Adipocyte (in vitro differentiated cells): ENCODE measurements at places on chromosomes 7 and 10.

DNA sequence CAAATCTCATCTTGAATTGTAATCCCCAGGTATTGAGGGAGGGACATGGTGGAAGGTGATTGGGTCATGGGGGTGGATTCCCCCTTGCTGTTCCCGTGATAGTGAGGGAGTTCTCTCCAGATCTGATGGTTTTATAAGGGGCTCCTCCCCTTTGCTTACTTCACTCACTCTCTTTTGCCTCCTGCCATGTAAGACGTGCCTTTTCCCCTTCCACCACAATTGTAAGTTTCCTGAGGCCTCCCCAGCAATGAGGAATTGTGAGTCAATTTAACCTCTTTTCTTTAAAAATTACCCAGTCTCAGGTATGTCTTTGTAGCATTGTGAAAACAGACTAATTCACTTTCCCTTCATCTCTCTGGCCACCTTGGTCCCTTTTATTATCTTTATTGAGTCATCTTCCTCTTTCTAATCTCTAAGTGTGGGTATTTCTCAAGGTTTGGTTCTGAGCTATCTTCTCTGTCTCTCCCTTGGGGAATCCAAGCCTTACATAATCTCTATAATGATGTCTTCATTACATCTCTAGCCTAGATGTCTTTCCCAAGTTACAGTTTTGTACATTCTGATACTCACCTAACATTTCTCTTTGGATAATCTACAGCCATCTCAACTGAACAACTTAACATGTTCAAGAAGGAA is 99.1 kb upstream of the JCAD start:
- DNase-seq: no peak

DNA sequence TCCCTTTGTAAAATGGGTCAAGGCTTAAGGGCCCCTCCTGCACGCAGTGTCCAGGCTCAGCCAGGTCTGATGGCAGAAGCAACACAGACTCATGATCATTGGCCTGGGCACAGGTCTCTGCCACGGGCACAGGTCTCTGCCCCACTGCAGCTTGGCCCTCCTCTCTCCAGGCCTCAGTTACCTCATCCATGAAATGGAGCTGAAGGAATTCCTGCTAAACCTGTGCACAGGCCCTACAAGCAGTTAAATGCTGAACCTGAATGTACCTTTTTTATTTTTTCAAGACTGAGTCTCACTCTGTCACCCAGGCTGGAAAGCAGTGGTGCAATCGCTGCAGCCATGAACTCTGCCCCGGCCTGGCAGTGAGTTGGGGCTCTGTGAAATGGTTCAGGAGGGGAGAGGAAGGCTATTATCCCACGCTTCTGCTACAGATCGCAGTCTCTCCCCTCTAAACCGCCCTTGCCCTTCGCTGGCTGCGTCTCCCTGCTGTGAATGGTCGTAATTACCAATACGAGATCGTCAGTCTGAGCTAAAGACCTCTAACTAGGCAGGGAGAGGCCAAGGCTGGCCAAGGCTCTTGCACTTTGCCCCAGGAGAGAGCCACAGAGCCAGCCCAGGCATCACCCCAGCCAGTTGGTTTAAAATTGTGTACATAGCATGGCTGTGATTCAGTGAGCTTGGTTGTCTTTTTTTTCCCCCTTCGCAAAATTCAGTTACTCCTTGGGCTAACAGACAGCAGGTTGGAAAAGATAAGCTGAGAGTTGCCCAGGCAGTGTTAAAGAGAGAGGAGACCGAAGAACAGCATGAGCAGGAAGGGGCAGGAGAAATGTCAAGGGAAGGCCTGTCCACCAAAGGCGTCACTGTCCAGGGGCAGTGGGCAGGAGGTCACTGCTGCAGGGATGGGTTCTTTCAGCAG is 93.0 kb upstream of the KCTD7 start:
- no peak for DNase-seq

DNA sequence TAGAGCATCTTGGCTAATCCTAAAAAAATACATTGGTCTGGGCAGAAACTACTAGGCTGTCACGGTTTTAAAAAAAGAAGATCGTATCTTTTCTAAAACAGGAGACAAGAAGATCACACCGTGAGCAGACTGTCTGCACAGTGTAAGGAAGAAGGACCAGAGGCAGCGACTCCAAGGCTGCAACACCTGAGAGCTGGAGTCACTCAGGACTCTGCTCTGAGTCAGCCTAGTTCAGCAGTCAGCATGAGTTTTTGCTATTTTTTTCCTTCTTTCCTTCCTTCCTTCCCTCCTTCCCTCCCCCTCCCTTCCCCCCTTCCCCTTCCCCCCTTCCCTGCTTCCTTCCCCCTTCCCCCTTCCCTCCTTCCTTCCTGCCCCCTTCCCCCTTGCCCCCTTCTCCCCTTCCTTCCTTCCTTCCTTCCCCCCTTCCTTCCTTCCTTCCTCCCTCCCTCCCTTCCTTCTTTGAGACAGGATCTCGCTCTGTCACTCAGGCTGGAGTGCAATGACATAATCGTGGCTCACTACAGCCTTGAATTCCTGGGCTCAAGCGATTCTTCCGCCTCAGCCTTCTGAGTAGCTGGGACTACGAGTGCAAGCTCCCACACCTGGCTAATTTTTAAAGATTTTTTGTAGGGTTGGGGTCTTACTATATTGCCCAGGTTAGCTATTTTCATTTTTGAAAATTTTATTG is 24.4 kb downstream of the BAG3 start:
- DNase-seq: no peak

DNA sequence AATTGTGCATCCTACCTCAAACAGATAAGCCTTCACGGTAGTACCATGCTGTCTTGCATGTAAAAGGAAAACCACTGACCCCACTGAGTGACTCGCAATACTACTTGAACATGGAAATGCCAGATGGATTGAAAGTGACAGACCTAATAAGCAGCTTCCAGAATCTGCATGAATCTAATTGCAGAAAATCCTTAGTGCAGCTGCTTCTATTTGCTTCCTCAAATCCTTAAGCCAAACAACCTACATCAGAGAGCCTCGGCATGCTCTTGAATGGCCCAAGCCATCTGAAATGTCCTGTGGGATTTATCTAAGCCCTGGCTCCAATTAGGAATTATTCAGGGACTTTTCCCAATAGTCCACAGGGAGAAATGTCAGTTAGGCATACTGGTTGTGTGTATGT is 509.5 kb upstream of the CELF2 start:
- no peak for DNase-seq

DNA sequence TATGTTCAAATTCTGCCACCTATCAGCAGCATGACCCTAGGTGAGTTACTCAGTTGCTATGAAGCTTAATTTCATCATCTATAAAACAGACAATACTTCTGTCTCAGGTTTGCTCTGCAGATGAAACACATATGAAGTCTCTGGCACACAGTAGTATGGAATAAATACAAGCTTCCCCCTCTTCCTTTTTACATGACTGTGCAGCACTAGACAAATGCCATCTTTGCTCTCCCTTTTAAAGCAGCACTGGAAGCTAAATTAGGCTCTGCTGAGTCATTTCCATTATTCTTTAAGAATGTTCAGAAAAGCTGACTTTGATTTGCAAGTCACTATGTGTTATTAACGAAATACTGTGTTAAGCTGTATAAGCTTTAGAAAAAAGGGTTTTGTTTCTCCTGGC is 40.7 kb upstream of the ANAPC16 start:
- peak; percentile 69 for DNase-seq

DNA sequence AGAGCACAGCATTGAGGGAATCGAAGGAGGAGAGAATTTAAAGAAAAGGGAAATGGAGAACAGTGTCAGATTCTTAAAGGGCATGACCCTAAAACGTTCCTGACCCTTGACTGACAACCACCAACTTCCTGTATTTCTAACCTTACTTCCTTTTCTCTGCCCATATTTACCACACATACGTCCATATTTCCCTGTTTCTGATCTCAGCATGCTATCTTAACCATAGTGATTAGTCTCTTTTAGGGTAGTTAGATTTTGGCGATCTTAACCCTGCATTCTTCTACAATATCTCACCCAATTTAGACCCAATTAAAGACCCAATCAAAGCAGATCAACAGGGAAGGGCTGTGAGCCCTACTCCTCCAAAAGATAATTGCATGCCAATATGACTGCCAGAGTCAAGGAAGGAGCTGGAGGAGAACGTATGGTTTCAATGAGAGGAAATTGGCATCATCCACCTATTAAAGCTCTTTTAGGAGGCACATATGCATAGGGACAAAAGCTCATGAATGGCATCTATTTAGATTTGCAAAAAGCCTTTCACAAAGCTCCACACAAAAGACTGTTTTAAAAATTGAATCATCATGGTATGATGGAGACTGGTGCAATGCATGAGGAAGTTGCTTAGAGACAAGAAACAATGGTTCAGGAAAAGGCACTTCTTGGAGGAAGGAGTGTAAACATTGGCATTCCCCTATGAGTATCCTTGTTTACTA is 49.0 kb upstream of the ARHGAP12 start:
- DNase-seq: peak; percentile 59

DNA sequence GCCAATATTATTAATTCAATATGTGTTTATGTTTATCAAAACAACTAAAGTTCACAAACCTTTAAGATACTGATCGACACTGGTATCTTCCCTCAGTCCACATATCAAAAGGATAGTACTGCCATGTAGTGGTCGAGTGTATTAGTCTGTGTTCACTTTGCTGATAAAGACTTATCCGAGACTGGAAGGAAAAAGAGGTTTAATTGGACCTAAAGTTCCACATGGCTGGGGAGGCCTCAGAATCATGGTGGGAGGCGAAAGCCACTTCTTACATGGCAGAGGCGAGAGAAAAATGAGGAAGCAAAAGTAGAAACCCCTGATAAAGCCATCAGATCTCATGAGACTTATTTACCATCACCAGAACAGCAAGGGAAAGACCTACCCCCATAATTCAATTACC is 325.4 kb upstream of the PHF14 start:
- DNase-seq: no peak

DNA sequence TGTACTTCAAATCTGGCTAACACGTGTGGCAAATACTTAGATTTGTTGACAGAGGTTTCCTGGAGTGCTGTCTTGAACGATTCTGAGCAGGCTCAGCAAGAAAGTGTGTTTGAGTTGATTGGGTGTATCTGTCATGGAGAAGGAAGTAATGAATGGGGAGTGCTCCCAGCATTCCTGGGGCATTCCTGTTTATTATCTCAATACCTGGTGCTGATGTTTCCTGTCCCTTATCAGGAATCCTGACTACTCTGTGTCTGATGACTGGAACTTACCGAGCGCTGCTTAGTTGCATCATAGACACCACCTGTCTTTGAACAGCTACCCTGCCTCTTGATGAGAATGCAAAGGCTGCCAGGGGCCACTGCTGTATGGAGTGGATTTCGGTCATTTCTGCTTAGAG is 41.0 kb upstream of the TMEM248 start:
- no peak for DNase-seq

DNA sequence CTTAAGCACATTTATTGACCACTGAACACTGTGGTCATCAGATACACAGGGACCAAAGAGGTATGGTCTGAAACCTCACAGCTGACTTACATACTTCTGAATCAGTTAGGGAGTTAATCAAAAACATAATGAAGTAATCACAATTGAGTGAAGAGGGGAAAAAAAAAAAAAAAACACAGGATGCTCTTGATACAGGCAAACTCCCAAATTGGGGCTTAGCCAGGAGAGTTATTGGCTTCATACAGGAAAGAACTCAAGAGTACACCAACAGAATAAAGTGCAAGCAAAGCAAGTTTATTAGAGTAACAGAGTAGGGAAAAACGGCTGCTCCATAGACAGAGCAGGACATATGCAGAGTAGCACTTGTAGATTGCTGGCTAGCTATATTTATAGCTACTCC is 917.0 kb downstream of the CNTNAP2 start:
- peak; percentile 8 for DNase-seq

- DNase-seq: peak; percentile 65
Measured at GRCh38 chr7:2621061-2621828, 10.5 kb upstream of the TTYH3 start.

GRCh38 chr10:93150289-93150688 is 76.6 kb downstream of the CYP26A1 start:
- no peak for DNase-seq

DNA sequence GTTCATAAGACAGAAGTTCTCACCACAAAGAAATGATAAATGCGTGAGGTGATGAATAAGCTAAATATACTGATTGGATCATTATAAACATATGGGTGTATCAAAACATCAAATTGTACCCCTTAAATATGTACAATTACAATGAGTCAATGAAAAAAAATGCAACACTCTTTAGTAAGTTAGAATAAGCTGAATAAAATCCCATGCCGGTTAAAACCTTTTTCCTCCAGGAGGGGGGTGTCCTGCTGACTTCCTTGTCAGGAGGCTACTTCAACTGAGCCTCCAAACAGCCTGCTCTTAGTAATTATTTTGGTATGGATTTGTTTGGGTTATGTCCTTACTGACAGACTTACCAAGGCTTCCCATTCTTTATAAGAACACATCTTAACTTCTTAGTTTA is 649.1 kb downstream of the INHBA start:
- peak; percentile 30 for DNase-seq

- peak; percentile 32 for DNase-seq
Measured at GRCh38 chr10:88114368-88114767, 250.9 kb downstream of the PTEN start.

DNA sequence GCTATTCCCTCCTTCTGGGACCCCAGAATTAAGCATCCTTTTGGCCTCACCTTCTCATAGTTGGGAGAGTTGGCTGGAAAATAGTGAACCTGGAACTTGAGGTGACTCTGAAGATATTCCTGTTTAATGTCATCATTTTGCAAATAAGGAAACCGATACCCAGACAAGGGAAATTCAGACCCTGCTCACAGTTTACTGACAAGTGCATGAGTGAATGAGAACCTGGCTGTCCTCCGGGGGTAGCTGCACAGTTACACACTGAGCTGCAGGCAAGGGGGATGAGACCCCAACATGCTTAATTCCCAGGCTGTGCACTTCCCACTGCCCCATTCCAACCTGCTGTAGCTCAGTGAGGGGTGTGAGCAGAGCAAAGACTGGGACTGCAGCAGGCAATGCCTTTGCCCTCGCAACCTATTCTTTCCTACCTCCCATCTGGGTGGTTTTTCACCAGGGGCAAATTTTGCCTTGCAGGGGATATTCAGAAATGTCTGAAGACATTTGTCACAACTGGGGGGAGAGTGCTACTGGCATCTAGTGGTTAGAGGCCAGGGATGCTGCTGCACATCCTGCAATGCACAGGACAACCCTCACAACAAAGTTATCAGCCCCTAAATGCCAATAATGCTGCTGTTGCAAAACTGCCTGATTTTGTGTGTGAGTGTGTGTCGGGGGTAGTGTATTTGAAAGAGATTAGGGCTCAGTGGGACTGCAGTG is 136.2 kb downstream of the SORCS3 start:
- DNase-seq: no peak

- no peak for DNase-seq
Measured at GRCh38 chr10:53491774-53492173, 719.2 kb upstream of the MBL2 start.

- DNase-seq: peak; percentile 53
Measured at GRCh38 chr10:4069491-4069890, 284.5 kb upstream of the KLF6 start.

DNA sequence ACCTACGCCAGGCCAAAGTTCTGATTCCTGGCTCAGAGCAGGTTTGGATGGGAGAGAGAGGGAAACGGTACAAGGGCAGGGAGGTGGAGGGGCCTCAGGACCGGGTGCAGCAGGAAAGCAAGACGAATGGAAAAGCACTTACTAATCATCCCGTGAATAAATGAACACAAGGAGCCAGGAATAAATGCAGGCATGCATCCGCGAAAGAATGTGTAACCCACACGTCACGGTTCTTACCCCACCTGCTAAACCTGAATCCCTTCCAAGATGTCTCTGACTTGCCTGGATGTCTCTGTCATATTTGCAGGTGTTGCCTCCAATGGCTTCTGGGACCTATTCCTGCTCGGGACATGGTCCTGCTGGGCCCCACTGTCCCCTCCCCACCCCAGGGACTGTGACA is 335.2 kb upstream of the RNF32 start:
- no peak for DNase-seq

- DNase-seq: no peak
Measured at GRCh38 chr7:40546616-40547501, 412.1 kb downstream of the SUGCT start.

GRCh38 chr7:112080441-112080840 is 125.8 kb downstream of the DOCK4 start:
- peak; percentile 95 for DNase-seq
